ENCODE measurements at places on chromosomes 2 and 18.

DNA sequence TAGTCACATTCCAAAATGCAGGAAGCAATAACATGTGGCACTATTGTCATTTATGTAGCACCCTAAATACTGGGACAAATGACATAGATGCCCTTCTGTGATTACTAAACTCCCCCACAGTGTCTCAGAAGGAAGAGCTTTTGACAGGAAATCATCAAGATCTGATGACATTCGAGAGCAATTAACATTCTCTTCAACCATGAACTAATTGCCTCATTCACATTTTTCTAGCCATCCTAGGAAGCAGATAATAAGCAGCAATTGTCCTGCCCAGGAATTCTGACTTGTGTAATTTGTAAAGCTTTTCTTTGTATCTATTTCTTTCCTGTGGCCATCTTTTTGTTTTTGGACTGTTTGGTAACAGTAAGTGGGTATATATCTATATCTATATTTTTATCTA lies 292.6 kb downstream of the TGIF1 start:
- no peak for DNase-seq

DNA sequence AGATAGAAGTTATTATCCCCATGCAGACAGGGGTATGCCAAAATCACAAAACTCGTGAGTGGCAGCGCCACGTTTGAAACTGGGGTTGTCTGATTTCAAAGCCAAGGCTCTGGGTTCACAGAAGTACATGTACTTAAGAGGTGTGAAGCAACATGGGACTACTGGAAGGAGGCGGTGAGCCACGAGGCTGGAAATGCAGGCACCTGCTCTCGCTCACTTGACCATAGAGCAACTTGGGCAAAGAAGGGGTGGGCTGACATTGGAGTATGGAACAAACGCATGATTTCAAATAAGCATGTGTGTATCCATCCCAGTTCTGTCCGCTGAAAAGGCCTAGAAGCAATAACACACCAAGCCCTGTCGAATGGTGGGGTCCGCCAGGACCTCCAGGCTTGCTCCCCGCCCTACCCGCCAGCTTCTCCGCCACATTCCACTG lies 593 bp upstream of the ACTR2 start:
- DNase-seq: no peak

GRCh38 chr2:197809064-197809463 lies 4.7 kb downstream of the PLCL1 start:
- DNase-seq: no peak

GRCh38 chr2:111626037-111626864 lies 257.7 kb downstream of the ANAPC1 start:
- no peak for DNase-seq

GRCh38 chr2:148362144-148362796 lies 282.3 kb upstream of the EPC2 start:
- DNase-seq: no peak

- no peak for DNase-seq
Observed at GRCh38 chr2:210230518-210230917, 5.3 kb upstream of the ACADL start.
